ENCODE measurements at places on chromosomes 11 and 22.

- no peak for DNase-seq
Measured at GRCh38 chr11:95444309-95445241, 213.6 kb upstream of the SESN3 start.

DNA sequence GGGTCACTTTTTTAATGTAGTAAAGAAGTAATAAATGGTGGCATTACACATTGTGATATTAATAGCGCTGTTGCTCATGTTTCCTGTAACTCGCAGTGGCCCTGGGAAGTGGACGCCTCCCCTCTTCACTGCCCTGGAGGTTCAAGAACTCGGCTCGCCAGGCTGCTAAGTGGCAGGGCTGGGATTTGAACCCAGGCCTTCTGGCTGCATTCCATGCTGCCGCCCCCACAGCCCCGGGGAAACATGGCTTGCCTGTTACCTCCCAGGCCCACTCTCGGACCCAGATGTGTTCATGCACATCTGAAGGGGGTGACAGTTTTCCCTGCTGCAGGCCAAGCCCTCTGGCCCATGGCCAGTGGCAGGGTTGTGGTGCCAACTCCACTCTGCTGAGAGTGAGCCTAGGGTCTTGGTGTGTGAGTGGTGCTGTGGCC, 25.0 kb upstream of the MGAT3 start:
- no peak for DNase-seq

DNA sequence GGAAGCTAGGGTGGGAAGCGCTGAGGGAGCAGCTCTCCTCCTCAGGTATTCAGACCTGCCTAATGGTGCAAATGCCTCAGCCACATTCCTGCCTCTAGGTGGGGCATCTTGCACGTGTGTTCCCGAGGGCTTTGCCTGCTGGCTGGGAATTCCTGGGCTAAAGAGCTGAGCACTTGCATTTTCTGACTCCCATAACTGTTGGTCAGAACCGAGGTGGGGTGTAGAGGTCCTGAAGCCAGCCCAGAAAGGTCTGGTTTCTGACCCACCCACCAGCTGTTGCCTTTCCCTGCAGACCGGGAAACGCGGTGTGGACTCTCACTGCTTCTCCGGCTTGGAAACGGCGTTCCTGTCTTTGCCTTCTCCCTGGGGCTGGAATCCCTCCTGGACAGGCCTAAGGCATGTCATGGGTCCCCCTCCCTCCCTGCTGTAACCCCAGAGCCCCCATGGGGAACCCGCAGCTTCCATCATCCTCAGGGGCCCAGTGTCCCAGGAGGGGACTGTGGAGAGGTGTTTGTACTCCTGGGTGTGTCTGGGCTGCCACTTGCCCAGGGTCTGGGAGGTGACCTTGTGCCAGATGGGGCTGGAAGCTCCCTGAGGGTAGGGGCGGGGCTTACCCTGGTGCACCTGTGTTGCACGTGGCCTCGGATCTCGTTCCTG, 24.0 kb upstream of the SMIM38 start:
- DNase-seq, result no peak

- DNase-seq, result no peak
Measured at GRCh38 chr22:36419177-36419911, 31.6 kb upstream of the MYH9 start.

DNA sequence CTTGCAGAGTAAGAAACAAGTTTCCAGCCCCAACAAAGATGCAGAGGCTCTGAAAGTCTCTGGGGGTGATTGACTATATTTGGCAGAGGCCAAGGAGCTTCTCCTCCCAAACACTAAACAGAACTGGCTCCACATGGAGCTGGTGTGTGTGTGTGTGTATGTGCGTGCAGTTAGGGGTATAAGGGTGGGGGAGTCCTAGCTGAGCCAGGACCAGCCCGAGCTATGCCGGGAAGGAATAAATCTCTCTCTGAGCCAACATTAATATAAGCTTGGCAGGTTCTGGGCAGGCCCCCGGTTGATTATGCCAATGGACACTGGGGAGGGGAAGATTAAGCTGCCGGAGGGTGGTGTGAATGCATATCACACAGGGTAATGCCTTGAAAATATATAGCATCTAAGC, 324.2 kb downstream of the MIAT start:
- no peak for DNase-seq

DNA sequence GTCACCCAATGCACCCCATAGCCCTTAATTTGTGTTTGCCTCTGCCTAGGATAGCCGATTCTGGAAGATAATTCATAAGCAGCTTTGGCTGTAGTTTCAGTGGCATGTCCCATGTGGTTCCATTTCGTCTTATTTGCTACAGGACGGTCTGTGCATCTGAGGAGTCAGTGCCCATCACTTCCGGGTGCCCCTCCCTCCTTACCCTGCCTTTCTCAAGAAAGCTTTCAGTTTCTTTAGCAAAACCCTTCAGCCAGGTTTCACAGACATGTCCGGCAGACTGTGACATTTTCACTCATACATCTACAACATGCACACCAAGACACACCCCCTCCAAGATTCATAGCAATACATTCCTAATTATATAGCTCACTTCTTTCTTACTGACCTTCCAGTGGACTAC, 14.3 kb downstream of the TP53AIP1 start:
- no peak for DNase-seq

- no peak for DNase-seq
Measured at GRCh38 chr11:68832476-68833181, 9.1 kb downstream of the CPT1A start.

- no peak for DNase-seq
Measured at GRCh38 chr11:1230456-1231395, 7.9 kb downstream of the MUC5B start.

- DNase-seq, result no peak
Measured at GRCh38 chr11:86418917-86419316, 44.2 kb downstream of the CCDC81 start.

DNA sequence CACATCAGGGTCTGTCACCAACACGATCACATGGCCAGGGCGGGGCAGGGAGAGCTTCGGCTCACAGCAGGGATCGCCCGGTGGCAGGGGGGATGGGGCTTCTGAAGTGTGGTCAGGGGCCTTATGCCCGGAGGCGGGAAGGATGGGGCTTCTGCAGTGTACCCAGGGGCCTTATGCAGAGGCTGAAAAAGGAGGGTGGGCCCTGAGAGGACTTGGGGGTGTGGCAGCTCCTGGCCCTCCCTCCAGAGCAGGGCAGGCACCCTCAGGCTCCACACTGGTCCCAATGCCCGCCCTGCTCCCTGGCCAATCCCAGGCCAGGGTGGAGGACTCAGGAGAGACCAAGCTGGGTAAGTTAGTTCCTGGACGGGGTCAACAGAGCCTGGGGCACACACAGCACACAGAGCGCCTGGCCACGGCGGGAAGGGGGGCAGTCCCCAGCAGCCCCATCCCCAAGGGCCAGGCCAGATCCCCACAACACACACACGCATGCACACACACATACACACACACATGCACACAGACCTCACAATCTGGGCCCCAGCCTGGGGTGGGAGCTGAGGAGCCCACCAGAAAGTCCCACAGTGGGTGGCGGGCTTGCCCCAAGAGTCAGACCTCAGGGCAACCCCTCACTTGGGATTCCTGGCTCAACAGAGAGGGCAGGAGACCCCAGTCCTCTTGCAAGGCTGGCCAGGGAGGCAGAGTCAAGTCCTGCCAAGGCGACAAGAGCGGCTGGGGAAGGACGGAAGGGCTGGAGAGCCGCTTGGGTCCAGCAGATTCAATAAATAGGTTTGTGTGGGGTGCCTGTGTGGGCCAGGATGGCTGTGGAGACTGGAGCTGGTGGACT, 1.1 kb upstream of the CEND1 start:
- DNase-seq, result no peak

GRCh38 chr11:8604078-8604723, 10.2 kb upstream of the STK33 start:
- DNase-seq, result peak; percentile 92

DNA sequence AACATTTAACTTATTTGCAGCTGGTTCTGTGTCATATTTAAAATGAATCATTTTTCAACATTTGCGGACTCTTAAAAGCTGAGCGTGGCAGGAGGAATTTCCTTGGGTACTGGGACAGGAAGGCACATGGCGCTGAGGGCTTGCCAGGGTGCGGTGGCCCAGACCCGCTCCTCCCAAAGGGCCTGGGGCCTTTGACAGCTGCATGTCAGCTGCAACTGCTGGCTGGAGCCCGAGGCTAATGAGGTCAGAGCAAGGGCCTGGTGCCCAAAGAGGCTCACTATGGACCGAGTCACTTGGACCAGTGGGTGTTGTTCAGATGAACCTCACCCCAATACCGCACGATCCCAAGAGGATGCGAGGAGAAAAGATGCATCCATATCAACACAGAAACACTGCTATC, 326.9 kb downstream of the CTTN start:
- DNase-seq, result no peak

DNA sequence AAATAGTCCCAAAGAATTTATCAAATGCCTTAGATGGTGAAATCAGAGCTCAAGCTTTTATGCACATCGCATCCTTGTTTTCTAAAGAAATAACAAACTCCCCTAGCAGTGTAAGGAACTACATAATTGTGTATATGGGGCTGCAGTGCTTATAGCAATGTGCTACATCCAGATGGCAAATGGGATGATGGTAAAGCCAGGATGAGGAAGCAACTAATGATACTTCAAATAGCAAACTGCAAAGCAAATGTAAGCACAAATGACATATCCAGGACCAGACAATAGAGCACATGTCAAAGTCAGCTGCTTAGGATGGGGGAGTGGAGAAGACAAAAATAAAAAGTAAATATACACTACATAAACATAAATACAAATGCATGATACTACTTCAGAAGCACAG, 425.9 kb downstream of the OPCML start:
- DNase-seq, result no peak

GRCh38 chr11:63395697-63396096, 26.1 kb downstream of the SLC22A9 start:
- DNase-seq, result no peak

DNA sequence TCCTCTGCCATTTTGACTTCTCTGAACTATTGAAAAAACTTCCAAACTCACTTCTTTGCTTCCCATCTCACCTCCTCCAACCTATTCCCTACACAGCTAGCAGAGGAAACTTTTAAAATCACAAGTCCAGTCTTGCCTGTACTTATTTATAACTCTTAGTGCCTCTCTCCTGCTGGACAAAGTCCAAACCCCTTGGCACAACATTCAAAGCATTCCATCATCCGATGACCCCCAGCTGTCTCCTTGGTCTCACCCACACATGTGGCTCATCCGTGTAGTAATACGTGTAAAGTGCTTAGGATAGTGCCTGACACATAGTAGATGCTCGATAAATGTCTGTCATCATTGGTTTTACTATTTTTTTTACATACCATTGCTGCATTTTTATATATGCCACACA, 101.4 kb downstream of the PARVA start:
- no peak for DNase-seq

DNA sequence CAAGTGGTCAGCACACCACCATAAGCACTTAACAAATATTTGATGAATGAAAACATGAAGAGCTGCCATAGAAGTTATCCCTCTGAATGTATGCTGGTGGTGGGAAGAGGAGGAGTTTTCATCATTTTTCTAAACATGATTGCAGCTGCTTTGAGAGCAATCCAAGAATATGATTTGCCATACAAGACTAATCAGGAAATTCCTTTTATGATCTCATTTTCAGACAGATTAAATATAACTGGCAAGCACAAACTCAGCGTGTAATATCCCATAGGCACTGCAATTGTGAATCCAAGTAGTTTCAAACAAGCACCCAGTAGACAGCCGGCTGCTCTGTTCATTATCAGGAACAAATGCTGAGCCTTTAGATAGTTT, 505.7 kb upstream of the LUZP2 start:
- DNase-seq, result no peak

DNA sequence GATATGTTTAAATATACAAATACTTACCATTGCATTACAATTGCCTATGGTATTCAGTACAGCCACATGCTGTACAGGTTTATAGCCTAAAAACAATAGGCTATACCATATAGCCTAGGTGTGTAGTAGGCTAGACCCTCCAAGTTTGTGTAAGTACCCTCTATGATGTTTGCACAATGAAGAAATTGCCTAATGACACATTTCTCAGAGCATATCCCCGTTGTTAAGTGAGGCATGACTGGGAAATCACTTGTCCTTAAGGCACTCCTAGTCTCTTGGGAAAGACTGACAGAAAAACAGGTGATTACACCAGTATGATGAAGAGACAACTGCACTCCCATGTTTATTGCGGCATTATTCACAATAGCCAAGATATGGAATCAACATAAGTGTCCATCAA, 187.2 kb downstream of the SPON1 start:
- no peak for DNase-seq

GRCh38 chr22:36590441-36591056, 61.6 kb upstream of the EIF3D start:
- no peak for DNase-seq

- no peak for DNase-seq
Measured at GRCh38 chr11:30015725-30016412, 961 bp downstream of the KCNA4 start.

DNA sequence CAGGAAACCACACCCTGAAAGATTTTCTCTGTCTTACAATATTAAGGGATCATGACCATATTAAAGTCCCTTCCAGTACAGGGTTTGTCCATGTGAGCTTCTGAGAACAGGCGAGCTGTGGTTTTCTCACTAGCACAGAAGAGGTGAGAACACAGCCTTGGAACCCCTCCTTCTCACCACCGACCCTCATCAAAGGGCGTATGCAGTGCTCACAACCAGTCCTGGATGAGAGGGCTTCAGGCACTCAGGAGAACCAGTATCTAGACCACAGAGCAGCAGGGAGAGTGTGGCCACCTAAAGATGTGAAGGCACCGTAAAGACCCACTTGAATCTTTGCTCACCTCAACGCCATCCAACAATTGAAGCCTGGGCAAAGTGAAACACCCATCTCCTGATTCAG, 397.0 kb downstream of the ETS1 start:
- no peak for DNase-seq

- peak; percentile 70 for DNase-seq
Measured at GRCh38 chr11:44620328-44620725, 54.9 kb downstream of the CD82 start.

DNA sequence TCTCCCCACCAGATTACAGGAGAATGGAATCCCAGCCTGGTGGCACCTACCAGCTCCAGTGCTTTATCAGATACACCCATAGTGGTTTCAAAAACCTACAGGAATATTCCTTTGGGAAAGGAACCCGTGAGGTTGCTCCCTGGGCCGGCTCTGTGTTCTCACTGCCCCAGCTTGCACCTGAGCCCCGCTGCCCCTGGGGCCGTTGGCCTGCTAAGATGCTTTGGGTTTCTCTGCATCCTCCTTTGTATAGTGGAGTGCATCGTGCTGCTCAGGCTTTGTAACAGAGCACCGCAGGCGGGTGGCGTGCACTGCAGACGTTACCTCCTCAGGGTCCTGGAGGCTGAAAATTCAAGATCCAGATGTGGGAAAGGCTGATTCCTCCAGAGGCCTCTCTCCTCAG, 414.1 kb downstream of the BRD1 start:
- peak; percentile 49 for DNase-seq

DNA sequence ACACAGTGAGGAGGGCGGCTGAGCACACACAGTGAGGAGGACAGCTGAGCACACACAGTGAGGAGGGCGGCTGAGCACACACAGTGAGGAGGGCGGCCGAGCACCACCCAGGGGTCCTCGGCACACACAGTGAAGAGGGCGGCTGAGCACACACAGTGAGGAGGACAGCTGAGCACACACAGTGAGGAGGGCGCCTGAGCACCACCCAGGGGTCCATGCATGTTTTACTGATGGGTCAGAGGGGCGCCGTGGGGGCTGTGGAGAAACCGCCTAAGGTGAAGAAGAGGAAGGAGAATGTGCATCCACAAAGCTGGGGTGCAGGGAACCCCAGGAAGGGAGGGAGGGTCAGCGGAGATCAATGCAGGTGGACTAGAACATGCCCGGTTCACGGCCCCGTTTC, 461.8 kb downstream of the BRD1 start:
- peak; percentile 42 for DNase-seq

- DNase-seq, result no peak
Measured at GRCh38 chr11:68582416-68583040, 101.8 kb upstream of the GAL start.

- DNase-seq, result no peak
Measured at GRCh38 chr11:69910519-69911309, 91.5 kb upstream of the FGF3 start.
